H9 (cell line): ENCODE measurements at places on chromosomes 13 and 19.

DNA sequence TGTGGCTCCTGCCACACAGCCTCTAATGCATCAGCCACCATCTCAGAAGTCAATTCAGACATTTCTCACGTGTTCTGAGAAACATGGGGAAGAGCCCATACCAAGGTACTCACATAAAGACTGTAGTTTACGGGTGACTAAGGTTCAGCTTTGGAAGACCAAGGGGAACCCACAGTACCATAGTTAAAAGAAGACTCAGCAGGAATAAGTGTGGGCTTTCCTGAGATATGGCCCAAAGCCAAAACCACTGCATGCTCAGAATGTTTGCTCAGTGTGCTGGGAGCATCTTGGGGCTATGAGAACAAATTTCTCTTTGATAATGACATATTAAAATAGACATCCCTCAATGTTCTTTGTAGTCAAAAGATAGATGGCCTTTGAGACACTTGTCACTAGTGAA is 283.8 kb downstream of the DCT start:
- DNase-seq = no peak

DNA sequence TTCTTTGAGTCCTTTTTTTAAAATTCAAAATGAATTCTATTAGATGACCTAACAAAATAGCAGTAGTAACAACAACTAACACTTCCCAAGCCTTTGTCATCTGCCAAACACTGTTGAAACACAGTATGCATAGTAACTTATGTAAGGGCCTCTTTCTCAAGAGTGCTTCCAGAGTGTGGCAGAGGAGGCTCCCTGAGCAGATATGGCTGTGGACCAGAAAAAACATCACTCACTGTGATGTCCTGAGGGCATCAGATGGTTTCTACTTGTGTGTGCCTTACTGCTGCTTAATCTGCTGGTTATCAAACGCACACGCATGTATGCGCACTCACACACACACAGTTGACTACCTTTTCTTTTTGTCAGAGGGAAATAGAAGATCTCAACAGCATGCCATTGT is 110.8 kb downstream of the DLEU7 start:
- no peak for DNase-seq

- no peak for DNase-seq
Measured at GRCh38 chr19:38061294-38061693, 154.3 kb downstream of the SIPA1L3 start.

GRCh38 chr13:59447846-59448620 is 715.7 kb downstream of the DIAPH3 start:
- DNase-seq = peak; percentile 73

DNA sequence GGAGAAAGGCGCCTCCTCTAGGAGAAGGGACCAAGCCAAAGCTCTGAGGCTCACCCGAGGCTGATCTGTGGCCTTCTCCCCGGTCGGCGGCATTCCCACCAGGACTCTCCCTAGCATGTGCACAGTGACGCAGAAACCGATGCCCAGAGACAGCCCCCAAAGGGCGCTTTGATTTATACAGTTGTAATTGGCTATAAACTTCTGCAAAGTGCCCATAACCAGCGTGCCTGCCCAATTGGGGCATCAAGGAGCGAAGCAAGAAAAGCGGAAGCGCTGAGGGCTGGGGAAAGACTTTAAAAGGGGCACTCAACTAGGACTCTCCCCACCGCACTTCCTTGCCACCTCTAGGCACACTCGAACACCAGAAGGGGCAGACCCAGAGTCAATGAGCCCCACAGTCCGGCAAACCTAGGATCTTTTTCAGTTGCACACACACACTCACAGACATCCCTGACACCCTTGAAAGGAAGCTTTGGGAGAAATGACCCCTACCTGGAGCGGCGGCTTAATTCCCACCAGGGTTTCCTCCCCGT is 1.8 kb downstream of the CDX2 start:
- DNase-seq = no peak

DNA sequence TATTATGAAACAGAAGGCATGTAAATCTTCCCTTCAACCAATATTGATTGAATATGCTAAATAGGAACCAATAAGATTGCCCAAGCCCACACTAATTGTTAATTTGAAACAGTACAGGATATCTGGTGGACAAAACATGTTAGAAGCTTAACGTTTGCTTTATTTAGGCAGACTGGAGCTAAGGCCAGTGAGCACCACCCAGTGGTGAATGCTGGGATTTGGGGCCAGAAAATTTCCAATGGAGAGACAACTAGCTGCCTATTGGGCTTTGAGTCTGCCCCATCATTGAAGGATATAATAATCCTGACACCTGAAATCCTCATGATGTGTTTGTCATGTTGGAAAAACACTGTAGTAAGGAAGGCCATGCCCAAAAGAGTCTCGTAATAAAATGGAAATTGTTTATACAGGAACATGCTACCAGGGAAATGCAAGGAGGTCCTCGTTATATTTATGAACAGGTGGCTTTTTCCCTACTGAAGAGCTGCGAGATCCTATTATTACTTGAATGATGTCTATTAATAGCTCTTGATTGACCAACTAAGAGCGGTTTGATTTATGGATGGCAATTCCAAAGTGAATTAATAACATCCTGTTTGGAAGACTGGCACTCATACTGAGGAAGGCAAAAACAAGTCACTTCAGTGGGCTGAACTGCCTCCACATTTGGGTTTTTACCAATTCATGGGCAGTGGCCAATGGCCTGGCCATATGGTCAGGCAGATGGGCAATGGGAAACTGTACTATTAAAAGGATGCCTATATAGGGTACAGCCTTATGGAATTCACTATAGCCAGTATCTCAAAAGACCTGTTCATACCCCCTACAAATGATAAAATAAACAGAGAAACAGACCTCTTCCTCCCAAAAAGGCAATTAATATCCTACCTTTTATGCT is 8.7 kb downstream of the SIGLECL1 start:
- DNase-seq = peak; percentile 54

DNA sequence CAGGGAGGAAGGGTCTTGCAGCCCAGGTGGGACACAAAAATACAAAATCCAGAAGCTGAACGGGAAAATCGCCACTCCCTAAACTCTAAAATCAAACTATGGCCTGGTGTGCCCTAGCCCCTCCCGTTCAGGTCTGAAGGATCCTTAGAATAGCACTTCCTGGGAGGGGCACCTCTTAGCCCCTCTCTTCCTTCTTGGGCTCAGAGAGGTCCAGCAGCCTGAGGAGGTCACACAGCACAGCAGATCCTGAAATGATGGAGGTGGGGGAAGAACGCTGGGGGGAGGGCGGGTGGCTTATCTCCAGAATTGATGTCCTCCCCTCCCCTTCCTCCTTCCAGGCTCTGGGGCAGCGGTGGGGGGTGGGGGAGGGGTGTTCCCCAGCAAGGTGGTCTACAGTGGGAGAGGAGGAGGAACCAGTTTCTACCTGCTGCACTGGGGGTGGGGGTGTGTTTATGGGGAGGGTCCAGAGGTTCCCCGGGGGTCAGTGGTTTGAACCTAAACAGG is 1.9 kb downstream of the DIRAS1 start:
- DNase-seq = no peak

GRCh38 chr19:47020132-47020805 is 632 bp downstream of the NPAS1 start:
- no peak for DNase-seq

- peak; percentile 85 for DNase-seq
Measured at GRCh38 chr19:4233282-4233853, 4.0 kb downstream of the EBI3 start.

- no peak for DNase-seq
Measured at GRCh38 chr13:109135018-109135417, 505.6 kb downstream of the MYO16 start.

DNA sequence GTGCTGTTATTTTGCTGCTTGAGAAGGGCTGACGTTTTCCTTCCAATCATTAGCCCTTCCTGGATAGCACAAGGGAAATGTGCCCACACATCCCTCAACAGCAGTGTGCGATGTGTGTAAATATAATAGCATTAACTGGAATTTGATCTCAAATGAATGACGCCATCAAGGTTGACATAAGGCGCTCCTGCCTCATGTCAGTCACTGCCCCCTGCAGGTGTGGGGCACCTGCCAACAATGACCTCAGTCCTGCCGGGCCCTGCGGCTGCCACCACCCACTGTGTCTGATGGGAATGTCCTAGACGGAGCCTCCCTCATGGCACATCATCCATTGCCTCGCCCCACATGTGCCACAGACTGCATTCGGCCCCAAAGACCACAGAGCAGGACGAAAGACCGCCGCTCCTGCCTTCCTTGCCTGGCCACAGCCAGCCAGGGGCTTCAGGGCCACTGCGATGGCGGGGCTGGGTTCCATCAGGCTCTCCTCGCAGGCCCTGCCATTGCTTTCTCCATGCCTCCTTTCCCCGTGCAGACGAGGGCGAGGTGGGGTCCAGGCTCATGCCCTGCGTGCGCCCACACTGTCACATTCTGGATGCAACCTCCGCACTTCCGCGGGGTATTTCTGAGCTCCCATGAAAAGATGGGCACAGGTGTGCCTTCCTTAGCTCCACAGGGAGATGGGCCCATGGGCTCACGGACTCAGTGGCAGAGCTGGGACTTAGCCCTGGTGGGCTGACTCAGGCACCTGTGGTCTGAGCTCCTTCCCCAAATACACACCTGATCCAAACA is 146.7 kb downstream of the SOX1 start:
- DNase-seq = no peak

DNA sequence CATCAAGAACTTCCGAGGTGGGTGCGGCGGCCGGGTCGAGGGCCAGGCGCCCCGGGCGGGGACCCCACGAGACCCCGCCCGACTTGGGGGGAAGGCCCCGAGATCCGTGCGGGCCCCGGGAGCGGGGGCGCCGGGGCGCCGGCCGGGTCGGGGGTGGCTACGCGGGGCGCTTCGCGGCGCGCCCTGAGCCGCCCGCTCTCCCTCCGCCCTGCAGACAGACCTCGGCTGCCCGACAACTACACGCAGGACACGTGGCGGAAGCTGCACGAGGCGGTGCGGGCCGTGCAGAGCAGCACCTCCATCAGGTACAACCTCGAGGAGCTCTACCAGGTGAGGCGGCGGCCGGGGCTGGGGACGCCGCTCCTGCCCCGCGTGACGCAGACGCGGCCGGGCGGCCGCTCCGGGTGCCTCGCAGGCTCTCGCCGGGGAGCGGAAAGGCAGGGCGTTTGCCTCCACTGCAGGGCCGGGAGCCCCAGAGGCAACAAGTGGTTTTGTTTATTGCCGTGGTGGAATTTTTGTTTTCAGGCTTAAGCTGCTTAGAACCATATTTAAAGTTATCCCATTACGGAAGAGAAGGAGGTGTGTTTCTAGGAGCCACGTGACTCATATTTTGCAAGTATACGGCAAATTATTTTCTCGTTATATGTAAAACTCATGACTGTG is 477 bp downstream of the CUL4A start:
- DNase-seq = peak; percentile 72

- DNase-seq = no peak
Measured at GRCh38 chr19:45162608-45163143, 1.9 kb upstream of the NKPD1 start.

DNA sequence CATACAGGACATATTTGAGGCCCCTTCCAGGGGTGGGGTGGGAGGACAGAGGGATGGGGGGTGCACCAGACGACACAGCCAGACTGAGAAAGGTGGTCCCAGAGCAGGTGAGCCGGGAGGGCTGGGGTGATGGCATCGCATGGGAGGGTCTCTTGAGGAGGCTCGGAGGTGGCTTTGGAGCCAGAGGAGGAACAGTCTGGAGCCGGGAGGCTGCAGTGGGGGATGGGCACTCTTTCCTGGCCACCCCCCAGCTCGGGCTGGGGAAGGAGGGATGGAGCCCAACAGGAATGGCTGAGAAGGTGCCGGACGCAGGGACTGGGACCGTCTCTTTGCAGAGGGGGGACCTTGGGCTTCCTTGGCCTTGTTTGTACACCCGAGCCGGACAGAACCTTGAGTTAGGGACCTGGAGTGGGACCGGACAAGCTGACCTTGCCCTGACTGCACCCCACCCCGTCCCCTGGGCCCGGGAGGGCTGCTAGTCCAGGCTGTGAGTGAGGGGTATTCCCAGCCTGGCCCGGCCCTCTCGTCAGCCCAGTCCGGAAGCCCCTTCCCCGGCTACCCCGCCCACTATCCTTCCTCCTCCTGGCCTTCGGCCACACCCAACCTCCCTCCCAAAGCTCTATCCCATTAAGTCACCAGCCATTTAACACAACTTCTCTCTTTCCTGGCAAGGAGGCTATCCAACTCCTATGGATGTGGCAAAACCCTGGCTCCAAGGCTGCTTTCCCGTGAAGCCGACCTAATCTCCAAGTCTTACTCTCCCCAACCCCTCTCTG is 816 bp upstream of the TBXA2R start:
- peak; percentile 86 for DNase-seq

DNA sequence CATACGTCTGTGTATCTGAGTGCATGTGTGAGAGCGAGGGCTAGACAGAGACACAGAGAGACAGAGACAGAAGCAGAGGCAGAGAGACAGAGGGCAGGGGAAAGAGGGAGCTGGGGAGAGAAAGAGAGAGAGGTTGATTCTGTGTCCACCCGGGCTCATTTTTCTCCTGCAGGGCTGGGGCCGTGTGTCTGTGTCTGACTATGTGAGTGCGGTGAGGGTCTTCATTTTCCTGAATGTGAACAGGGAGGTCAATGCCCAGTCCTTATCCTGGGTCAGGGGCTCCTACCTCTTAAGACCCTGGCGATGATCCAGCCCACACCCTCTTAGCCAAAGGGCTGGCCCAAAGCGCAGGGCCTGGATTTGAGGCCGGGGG is 17.7 kb downstream of the LRRC4B start:
- no peak for DNase-seq

DNA sequence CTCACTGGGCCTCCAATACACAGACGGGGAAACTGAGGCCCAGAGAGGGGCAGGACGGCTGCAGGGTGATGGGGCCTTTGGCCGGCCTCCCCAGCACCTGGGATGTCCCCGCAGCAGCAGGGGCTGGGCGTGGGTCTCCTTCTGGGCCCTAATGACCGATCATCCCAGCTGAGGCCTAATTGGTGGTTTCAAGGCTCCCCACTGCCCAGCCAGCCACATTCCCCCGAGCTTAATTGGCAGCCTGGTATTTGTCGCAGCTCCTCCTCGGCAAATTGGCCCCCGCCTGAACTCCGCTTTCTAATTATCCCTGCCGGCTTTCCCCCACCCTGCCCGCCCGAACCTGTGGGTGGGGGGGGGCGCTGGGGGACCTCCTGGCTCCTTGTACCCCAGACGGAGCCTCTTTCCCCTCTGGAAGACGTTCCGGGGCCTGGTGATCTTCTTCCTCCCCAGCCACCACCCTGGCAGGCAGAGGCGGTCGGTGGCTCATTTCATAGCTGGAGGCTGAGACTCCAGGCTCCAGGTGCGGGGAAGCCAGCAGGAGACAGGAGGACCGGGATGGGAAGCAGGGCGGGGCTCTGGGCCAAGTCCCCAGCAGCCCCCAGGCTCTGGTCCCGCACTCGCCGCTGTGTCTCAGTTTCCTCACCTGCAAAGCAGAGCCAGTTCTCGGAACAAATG is 27.2 kb upstream of the WDR18 start:
- peak; percentile 67 for DNase-seq

- DNase-seq = no peak
Measured at GRCh38 chr19:56014765-56015164, 28.2 kb downstream of the NLRP5 start.

GRCh38 chr19:45645631-45646344 is 6.6 kb upstream of the EML2 start:
- DNase-seq = peak; percentile 94

DNA sequence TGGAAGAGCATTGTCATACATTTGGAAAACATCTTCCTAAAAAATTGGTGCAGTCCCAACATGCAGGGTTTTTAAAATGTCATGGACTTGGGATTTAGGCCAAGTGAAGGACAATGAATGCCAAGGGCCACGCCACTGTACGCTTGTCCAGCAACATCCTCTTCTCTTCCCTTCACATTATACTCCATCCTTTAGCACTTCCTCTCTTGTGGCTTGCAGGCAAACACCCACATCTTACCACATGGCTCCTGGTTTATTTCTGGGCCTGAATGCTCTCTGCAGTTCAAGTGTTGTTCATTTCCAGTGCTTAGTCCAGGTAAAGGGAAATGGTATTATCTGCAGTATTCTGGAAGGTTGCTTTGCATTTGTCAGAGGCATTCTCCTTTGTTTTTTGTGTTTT is 45.0 kb downstream of the CBY2 start:
- no peak for DNase-seq
